A172 (cell line): ENCODE measurements at places on chromosomes 3 and 15. TPM values are rescaled to one million over a fixed set of nuclear protein-coding genes. Genes with fewer than 3 reads are reported as not detected.

DNA sequence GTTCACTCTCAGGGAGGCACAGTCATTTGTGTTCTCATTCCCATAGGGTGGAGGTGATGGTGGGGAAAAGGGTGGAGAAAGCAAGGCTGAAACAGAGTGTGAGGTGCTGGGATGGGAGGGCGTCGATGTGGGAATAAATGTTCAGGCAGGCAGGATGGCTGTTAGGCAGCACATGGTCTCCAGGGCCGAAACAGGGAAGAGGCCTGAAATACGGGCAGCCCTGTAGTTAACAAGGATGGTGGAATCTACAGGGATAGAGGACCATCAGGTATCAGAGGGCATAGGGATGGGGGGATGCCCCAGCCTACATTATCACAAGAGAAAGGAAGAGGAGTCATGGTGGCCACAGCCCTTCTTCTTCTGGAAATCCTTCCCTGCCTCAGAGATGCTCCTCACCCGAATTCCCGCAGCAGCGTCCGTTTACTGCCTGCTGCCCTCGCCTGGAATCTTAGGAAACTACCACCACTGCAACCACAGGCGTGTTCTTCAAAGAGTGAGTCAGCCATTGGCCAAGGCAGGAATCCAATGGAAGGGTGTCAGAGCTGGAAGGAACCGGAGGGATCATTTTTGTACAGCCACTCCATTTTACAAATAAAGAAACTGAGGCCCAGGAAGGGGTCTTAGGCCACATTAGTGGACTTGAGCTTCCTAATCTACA, 49.7 kb upstream of the POMGNT2 start:
- DNase-seq = peak; percentile 69

DNA sequence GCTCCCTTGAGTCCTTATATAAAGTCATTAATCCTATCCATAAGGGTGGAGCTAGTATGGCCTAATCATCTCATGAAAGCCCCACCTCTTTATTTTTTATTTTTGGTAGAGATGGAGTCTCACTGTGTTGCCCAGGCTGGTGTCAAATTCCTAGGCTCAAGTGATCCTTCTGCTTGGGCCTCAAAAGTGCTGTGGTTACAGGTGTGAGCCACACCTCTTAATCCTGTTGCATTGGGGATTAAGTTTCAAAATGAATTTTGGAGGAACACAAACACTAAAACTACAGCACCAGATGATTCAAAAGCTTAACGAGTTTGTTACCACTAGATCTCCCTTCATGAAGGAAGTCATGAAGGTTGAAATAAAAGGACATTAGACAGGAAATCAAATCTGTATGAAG, 27.7 kb downstream of the RAB7A start:
- DNase-seq = no peak

DNA sequence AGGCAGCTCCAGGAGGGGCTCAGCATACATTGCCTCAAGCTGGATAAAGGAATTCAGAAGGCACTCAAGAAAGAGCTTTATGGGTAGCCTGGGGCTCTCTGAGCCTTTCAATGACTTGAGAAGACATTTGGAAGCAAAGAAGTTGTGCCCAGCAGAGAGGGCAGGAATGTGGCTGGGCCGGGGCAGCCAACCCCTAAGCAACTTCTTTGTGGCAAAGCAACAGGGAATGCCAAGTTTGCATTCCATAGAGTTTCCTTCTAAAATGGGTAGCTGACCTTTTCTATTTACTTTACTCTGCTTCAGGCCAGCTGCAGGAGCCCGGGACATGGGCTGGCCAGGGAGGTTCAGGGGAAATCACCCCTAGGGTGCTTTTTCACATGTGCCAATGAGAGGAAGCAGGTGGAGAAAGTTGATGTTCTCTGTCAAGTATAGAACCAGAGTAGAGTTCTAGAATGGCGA, 45.6 kb downstream of the CCDC12 start:
- no peak for DNase-seq

DNA sequence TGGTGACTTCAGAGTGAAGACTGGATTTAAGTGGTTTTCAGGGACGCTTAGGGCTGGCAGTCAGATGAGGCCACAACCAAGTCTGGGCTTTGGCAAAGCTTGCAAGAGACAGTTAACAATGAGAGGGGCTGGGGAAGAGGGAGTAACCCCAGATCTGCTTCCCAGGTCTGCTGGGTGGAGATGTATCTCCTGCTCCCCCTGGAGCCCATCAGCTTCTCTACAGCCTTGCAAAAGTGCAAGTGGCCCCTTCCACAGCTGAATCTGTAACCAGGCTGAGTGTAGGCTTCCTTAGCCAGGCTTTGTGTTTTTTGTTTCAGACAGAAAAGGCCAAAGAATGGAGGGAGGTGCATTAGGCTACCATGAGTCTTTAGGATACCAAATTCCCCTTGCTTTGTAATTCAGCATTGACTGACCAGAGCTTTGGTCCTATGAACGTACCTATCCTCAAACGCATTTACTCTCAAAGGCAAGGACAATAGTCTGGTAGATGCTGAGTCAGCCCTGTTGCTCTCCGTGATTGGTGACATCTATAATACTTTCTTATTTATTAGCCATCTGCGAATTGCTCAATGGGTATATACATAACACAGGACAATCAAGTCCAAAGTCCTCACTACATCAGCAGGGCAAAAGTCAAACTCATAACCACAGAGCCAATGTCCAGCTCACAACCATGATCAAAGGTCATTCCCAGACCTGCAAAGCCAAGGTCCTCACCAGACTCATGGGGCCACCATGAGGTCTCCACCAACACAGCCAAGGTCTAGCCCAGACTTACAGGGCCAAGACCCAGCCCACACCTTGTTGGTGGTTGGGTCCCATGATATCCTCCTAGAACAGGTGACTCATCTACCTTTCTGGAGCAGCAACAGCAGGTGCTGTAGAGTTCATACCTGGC, 17.1 kb downstream of the CCDC13 start:
- DNase-seq = no peak

DNA sequence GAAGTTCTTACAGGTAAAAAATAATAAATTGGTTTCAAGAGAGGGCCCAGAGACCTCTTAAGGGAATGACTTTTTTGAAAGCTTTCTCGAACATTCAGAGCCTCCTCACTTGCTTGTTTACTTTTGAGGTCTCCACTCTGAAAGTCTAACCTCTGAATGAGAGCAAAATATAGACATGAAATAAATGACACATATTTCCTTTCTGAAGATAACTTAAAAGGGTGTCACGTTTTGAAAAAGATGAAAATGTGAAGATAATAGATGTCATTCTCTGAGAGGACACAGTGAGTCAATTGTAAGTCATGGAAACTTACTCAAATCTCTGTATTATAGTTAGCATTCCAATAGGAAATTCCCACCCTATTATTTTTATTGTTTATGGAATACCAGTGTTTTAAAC, 44.6 kb downstream of the HACD2 start:
- DNase-seq = peak; percentile 11

LIPH gene
- total RNA-seq = 0.52 and 0.86 TPM in 2 replicates

GADL1 gene
- total RNA-seq = 0.02 TPM in 1 of 2 replicates, not detected in the other

DNA sequence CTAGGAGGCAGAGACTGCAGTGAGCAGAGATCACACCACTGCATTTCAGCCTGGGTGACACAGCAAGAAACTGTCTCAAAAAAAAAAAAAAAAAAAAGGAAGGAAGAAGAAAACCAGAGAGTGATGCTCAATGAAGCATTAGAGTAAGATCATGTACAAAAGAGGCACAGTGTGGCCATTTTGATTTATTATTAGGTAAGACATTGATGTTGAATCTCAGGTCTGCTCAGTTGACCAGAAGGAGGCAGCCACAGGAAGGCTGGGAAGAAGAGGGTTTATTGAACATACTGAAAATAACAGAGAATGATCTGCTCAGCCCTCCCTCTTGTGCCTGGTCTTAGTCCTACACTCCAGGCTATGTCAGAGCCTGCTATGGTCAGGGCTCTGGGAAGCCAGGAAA, 15.6 kb downstream of the LRRK1 start:
- no peak for DNase-seq

RARB gene
- 0.62 and 0.71 TPM in 2 replicates for total RNA-seq

DNA sequence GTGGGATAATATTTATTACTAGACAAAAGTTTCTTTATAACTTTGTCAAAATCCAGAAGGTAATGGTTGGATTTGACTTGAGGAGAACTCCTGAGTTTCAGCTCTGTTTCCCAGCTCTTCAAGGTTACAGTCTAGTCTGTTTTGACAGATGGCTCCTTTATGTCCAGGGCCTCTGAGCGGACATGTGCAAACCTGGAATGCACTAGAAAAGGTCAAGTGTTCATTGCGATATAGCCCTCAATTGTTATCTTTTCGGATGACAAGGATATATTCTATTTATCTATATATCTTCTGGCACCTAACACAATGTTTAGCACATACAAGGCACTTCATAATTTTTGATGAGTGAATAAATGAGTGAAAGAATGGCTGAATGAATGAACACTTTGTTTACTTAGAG, 513.2 kb upstream of the GOLIM4 start:
- DNase-seq = no peak

DNA sequence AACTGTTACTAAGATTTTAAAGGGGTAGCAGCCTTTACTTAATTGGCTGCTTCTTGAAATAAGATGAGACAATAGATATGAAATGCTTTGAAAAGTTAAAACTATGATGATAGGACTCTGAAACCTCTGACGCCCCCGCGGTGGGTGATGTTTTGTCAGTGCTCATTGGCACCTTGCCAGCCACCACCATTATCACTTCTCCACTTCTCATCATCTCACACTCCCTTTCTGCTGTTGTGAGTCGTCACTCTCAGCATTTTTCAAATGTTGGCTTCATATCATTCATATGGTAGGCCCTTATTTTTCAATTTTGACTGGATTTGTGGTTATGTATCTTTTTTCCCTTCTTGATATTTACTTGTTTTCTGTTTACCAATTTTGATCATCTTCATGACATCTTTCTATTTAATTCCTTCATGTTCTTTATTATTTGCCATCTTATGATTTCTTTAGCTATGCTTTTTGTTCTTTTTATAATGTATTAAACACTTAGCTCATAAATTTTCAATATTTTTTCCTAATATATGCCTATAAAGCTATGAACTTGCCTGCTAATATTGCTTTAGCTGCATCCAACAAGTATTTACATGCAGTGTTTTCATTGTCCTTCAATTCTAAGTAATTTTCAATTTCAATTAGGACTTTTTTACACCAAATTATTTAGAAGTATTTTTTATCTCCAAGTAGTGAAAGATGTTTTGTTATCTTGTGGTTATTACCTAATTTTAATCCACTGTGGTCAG, 30.3 kb upstream of the SKOR1 start:
- DNase-seq = no peak

- DNase-seq = no peak
Observed at GRCh38 chr15:58423831-58424608, 7.8 kb upstream of the LIPC start.

GRCh38 chr3:171313702-171314101, 146.5 kb downstream of the TNIK start:
- DNase-seq = no peak

DNA sequence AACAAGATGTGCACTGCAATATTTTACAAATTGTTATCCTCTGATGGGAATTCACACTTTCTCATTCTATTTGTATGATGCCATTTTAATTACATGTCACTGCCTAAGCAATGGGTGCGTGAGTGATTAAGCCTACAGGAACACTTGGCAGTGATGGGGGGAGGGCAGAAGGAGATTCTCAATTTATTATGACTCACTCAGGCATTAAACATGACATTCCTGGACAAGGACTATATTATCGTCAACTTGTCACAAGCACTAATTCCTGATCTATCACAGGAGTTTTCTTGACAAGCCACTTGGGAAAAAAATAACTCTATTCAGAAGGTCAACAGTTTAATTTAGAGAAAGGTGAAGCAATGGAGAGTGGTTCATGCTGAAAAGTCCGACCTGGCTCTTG, 556.8 kb downstream of the NSUN3 start:
- no peak for DNase-seq

DNA sequence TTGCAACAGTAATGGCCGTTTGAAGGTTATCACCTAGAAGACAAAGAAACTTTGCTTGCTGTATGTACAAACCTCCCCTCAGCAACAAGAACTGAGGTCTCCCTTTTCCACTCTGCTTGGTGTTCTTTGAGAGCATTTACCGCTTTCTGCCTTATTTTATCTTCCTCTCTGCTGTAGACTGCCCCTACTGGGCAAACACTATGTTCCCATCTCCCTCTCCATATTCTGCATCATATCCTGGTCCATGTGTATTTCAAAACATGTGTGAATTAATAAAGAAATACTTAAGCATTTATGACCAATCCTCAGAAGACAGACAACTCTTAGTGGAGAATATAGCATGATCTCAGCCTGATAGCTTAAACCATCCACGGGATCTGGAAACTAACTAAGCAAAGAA, 64.4 kb downstream of the ATP13A5 start:
- no peak for DNase-seq

- DNase-seq = no peak
Observed at GRCh38 chr15:83592370-83593040, 61.4 kb upstream of the ADAMTSL3 start.
